ENCODE measurements at places on chromosomes 12 and 14. TPM values are rescaled to one million over a fixed set of nuclear protein-coding genes. Genes with fewer than 3 reads are reported as not detected.

DNA sequence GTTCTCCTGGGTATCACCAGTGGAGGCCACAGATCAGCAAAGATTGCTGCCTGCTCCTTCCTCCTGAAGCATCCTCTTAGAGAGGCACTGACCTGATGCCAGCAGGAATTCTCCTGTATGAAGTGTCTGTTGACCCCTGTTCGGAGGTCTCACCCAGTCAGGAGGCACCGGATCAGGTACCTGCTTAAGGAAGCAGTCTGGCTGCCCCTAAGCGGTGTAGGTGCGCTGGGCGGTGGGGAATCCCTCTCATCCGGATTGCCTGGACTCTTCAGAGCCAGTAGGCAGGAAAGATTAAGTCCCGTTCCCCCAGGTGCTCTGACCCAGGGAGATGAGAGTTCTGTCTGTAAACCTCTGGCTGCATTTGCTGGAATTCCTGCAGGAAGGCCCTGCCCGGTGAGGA lies 455.2 kb downstream of the CCDC91 start:
- H3K27me3 ChIP-seq, result no peaks in the 10 kb centered on the region
- DNase-seq, result no peak
- H3K27ac ChIP-seq, result no peak overlapping the region
- H3K36me3 ChIP-seq, result no peaks in the 10 kb centered on the region
- H3K4me3 ChIP-seq, result no peak overlapping the region
- H3K4me1 ChIP-seq, result no peaks in the 10 kb centered on the region

DNA sequence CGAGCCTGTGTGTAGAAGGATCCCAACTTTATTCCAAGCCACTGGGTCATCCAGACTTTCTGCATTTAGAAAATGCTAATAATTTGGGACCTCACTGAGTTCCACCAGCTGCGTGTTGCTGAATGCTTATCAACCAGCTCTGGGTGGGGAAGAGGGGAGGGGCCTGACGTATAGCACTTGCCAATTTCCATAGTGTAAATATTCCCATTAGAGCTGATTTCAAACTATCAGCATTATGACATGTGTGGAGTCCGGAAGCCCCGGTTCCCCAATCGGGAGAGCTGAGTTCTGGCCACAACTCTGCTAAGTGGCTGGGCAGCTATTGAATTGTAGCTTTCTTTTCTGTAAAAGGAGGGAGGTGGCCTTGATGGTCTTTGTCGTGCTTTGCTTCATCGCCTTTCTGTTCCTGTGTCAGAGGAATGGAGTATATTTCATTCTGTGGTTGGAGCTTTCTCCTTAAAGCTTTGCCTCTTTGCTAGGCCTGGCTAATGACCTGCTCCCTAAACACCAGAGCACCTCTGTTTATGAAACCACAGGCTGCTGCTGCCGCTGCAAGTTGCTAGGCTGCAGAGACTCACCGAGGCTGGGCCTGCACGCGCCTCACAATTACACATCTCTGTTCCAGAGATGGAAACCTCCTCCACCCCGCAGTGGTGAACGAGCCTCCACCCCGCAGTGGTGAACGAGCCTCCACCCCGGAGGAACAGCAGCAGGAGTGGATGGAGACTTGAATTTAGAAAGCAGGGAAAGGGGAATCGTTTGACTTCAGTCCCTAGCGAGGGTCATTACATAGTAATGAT lies 7.7 kb upstream of the BCL7A start:
- H3K4me1 ChIP-seq, result no peaks in the 10 kb centered on the region
- no peak overlapping the region for H3K27ac ChIP-seq
- H3K27me3 ChIP-seq, result no peaks in the 10 kb centered on the region
- DNase-seq, result no peak
- no peaks in the 10 kb centered on the region for H3K36me3 ChIP-seq

DNA sequence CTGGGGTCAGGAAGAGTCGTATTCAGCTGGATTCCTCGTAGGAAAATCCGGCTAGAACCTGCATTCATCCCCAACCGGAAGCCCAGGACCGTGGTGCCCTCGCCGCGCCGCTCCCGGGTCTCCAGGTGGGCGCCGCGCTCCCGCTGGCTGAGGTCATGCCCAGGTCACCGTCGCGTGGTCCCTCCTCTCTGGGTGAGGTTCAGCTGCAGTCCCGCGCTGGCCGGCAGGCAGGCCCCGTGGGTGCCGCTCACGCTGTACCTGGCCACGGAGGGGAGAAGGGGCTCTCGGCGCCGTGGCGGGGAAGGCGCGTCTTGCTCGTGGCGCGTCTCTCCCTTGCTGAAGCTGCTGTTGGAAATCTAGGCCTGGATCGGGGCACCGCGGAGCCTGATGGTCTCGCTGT lies 44.5 kb downstream of the LRTM2 start:
- DNase-seq, result no peak
- no peaks in the 10 kb centered on the region for H3K4me1 ChIP-seq
- H3K36me3 ChIP-seq, result no peaks in the 10 kb centered on the region
- H3K27me3 ChIP-seq, result no peaks in the 10 kb centered on the region
- no peak overlapping the region for H3K4me3 ChIP-seq

DNA sequence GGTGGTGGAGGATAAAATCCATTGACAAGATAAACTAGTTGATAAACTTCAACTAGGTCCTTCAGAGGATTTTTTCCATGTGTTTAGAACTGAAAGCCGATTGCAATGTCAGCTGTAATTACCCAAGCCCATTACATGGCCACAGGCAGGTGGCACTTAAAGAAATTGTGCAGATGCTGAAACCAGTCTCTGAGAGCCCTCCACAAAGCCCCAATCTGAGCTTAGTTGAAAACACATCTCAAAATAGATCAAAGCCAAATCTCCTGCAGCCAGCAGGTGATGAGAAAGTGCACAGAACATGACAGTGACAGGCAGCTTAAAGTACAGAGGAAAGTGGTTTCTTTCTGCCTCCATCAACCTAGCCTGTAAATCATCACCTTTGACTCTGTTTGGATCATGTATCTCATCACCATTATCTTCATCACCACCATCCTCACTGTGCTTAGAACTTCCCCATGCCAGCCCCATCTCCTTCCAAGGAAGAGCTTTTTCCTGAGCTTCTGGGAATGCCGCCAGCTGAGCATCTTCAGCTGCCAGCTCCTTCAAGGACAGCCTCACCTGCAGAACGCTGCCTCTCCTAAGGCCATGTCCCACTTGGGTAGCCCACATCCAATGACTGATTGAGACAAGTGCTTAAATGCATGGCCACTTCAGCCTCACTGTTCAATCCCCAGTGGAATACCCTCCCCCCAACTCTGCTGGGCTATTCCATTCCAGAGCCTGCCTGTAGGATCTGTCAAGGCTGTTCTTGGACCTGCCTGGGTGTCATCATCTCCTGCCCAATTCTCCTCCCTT lies 219.5 kb upstream of the TMEM132C start:
- no peak overlapping the region for H3K4me3 ChIP-seq
- H3K27ac ChIP-seq, result no peak overlapping the region
- DNase-seq, result no peak

- no peaks in the 10 kb centered on the region for H3K36me3 ChIP-seq
- H3K27ac ChIP-seq, result no peak overlapping the region
- no peaks in the 10 kb centered on the region for H3K4me1 ChIP-seq
- H3K27me3 ChIP-seq, result no peaks in the 10 kb centered on the region
- no peak overlapping the region for H3K4me3 ChIP-seq
Observed at GRCh38 chr12:41507286-41507685, 319.2 kb downstream of the PDZRN4 start.

GRCh38 chr14:46404865-46405811 lies 246.4 kb downstream of the RPL10L start:
- no peak overlapping the region for H3K27ac ChIP-seq
- peak; percentile 84 for DNase-seq
- H3K27me3 ChIP-seq, result no peaks in the 10 kb centered on the region
- H3K4me1 ChIP-seq, result no peaks in the 10 kb centered on the region

DNA sequence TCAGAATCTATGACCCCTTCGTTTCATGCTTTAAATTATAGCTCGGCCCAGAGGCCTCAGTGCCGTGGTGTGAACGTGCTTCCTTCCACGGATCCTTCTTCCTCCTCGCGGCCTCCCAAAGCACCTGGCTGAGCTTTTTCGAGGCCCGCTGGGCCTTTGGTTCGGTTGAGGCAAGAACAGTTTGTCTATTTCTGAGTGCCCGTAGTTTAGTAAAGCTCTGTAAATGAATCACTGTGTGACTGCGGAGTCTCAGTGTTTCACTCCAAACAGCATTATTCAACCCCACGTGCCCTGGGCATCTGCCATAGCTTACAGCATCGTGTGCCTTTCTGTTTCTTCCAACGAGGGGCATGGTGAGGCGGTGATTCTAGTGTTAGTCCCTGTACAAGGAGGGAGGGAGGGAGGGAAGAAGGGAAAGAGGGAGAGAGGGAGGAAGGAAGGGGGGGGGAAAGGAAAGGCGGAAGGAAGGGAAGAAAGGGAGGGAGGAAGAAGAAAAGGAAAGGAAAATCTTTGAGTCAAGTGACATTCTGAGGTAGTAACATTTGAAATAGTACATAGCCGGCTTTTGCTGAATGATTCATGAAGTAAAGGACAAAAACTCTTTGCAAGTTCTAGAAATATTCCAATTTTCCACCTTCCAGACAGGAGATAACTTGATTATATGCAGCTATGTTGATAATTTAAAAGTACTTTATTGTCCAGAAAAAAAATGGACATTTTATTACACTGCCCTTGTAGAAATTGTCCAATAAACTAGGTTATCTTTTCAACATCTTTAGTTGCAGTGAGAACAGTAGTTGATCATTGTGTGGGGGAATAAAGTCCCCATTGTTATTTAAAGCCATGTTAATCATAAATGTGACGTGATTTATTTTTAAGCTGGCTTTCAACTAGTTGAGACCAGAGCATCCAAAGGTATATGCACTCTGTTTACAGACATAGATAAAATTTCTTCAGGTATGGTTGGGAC lies 1.2 kb upstream of the TRIM9 start:
- H3K36me3 ChIP-seq, result no peaks in the 10 kb centered on the region
- peaks cover 26% of the 10 kb centered on the region for H3K4me1 ChIP-seq
- H3K27ac ChIP-seq, result peak overlapping the region; percentile 81
- DNase-seq, result no peak
- peak overlapping the region; percentile 75 for H3K4me3 ChIP-seq

DNA sequence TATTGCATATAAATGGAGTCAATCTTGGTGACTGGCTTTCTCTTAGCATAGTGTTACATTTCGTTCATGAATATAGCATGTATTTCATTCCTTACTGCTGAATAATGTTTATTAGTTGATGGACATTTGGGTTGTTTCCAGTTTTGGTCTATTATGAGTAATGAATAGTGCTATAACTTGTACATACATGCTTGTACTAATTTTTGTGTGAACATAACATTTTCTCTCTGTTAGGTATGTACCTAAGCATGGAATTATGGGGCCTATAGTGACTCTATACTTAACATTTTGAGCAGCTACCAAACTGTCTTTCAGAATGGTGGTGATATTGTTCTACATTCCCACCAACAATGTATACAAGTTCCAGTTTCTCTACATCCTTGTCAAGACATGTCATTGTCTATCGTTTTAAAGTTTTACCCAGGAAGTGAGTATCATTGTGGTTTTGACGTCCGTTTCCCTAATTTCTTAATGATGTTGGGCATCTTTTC lies 23.1 kb downstream of the ATP2A2 start:
- no peaks in the 10 kb centered on the region for H3K27me3 ChIP-seq
- peaks cover 36% of the 10 kb centered on the region for H3K4me1 ChIP-seq
- DNase-seq, result no peak

GRCh38 chr14:51562816-51563215 lies 88.9 kb upstream of the FRMD6 start:
- no peak for DNase-seq
- H3K27me3 ChIP-seq, result no peaks in the 10 kb centered on the region
- no peaks in the 10 kb centered on the region for H3K4me1 ChIP-seq
- no peaks in the 10 kb centered on the region for H3K36me3 ChIP-seq

DNA sequence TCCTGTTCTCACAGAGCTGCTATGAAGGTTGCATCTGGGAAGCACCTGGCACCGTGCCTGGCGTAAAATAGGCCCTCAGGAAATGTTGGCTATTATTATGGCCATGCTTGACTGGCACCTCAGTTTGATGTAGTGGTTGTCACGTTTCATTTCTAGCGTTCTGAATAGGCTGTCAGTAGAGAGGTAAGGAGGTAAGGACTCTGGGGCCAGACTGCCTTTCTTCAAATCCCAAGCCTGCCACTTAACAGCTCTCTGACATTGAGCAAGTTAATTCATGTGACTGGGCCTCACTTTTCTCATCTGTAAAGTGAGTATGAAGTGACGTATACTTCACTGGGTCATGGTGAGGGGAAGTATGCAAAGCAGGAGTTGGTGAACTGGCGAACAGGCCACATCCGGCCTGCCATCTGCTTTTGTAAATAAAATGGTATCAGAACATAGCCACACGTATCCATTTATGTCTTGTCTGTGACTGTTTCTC lies 196.2 kb downstream of the CACNA1C start:
- peak overlapping the region; percentile 38 for H3K27ac ChIP-seq
- DNase-seq, result no peak
- H3K4me1 ChIP-seq, result peaks cover 44% of the 10 kb centered on the region
- H3K4me3 ChIP-seq, result no peak overlapping the region
- H3K27me3 ChIP-seq, result no peaks in the 10 kb centered on the region
- H3K36me3 ChIP-seq, result no peaks in the 10 kb centered on the region

GRCh38 chr14:41783403-41783802 lies 176.7 kb downstream of the LRFN5 start:
- H3K27ac ChIP-seq, result no peak overlapping the region
- H3K4me1 ChIP-seq, result no peaks in the 10 kb centered on the region
- no peak overlapping the region for H3K4me3 ChIP-seq
- H3K36me3 ChIP-seq, result no peaks in the 10 kb centered on the region
- H3K27me3 ChIP-seq, result no peaks in the 10 kb centered on the region
- no peak for DNase-seq

DNA sequence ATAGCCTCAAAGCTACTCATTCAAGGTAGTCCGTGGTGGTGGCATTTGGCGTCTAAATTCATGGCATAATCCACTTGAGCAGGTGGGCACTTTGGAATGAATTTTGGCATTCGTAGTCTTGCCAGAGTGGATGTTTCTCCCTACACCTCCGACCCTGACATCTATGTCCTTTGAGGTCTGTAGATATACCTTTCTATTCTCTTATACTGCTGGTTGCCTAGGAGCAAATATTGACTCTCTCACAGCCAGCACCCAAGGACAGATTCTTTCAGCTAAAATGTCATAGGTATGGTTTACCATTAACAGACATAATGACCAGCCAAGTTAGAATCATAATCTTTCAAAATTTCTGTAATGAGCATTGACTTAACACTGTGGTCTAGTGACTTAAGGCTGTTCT lies 47.4 kb upstream of the FLRT2 start:
- peak overlapping the region; percentile 60 for H3K27ac ChIP-seq
- H3K4me1 ChIP-seq, result peaks cover 10% of the 10 kb centered on the region
- H3K36me3 ChIP-seq, result no peaks in the 10 kb centered on the region
- no peaks in the 10 kb centered on the region for H3K27me3 ChIP-seq

GRCh38 chr14:77761205-77761931 lies 412 bp upstream of the SNW1 start:
- peaks cover 46% of the 10 kb centered on the region for H3K4me1 ChIP-seq
- H3K36me3 ChIP-seq, result peaks cover 10% of the 10 kb centered on the region
- H3K27me3 ChIP-seq, result no peaks in the 10 kb centered on the region
- peak overlapping the region; percentile 97 for H3K27ac ChIP-seq
- H3K4me3 ChIP-seq, result peak overlapping the region; percentile 88

- no peaks in the 10 kb centered on the region for H3K36me3 ChIP-seq
- DNase-seq, result no peak
Observed at GRCh38 chr12:26196421-26196716, 996 bp downstream of the SSPN start.

- no peaks in the 10 kb centered on the region for H3K4me1 ChIP-seq
- no peak overlapping the region for H3K27ac ChIP-seq
- H3K36me3 ChIP-seq, result no peaks in the 10 kb centered on the region
- DNase-seq, result no peak
- H3K27me3 ChIP-seq, result no peaks in the 10 kb centered on the region
Observed at GRCh38 chr12:120481022-120481767, 11.6 kb upstream of the SRSF9 start.

RPS6KL1 gene
- total RNA-seq, result 1.3 TPM

MMP14 gene
- 20.5 TPM for total RNA-seq

MYO1H gene
- total RNA-seq, result not detected

FLRT2 gene
- 4.8 TPM for total RNA-seq

GSG1 gene
- not detected for total RNA-seq

CEBPE gene
- total RNA-seq, result not detected

PPP1R1A gene
- 78.8 TPM for total RNA-seq
